ENCODE measurements at places on chromosomes 11 and 22.

DNA sequence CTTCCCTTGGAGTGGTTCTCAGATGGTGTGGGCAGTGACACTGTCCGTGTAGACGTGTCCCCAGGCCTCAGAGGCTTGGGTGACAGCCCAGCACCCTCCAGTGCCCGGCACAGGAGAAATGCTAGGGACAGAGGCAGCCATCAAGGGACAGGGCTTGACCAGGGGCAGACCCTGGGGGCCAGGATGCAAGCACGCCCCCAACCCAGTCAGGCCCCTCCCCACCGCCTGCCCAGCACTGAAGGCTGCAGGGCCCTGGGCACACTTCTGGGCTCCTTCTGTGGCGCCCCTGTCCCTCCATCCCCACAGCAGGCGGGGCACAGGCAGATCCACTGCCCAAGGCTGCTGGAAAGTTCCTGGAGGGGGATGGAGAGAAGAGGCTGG lies 11.1 kb downstream of the IGF2 start:
- no peak for DNase-seq

DNA sequence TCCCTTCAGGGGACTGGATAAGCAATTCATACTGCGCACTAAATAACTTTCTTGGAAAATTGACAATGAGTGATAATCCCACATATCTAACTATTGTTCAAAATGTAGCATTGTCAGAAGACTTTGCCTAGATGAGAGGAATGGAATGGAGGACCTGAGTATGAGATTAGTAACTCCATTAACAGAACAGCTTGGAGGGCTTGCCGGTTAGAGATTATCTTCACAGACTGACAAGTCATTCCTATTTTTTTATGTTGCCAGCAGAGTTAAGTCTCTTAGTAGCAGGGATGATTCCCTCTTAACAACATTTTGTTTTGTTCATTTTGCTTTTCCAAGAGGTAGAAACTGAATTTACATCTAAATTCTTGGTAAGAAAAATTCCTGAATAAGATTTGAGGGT lies 7.1 kb upstream of the BACE1-AS start:
- no peak for DNase-seq

GRCh38 chr11:19088791-19089190 lies 28.2 kb upstream of the ZDHHC13 start:
- DNase-seq = no peak

DNA sequence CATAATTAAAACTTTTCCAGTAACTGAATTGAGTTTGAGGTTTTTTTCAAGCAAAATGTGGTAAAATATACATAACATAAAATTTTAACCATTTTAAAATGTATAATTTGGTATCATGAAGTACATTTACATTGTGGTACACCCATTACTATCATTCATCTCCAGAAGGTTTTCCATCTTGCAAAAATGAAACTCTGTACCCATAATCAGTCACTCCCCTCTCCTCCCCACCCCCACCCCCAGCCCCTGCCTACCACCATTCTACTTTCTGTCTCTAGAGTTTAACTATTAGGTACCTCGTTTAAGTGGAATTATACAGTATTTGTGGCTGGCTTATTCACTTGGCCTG lies 63.7 kb downstream of the MICAL2 start:
- DNase-seq = no peak

DNA sequence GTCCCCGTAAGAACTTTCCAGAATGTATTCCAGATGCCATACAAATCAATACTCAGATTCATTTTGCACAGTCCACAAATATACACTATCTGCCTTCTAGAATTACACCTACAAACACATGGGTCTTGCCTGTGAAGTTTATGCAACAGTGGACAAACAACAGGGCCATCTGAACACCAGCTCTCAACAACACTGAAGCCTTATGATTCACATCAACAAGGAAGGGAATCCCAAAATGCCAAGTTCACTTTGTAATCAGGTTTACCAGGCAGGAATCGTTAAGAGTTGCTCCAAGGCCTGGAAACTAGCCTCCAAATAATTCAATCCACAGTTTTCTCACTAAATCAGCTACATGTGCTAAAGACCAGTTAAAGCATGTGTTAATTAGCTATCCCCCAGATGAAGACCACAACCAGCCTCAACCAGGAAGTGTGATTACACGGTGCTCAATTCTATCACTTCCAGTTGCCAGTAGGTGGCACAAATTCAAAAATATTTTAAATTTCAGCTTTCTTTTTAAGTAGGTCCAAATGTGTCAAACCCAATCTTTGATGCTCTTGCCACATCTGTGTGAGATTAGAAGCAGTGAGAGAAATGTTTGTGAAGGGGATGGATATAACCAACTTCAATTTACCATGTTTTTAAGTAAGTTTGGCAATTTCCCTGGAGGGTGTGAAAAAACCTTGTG lies 139.1 kb upstream of the BDNF start:
- peak; percentile 25 for DNase-seq

DNA sequence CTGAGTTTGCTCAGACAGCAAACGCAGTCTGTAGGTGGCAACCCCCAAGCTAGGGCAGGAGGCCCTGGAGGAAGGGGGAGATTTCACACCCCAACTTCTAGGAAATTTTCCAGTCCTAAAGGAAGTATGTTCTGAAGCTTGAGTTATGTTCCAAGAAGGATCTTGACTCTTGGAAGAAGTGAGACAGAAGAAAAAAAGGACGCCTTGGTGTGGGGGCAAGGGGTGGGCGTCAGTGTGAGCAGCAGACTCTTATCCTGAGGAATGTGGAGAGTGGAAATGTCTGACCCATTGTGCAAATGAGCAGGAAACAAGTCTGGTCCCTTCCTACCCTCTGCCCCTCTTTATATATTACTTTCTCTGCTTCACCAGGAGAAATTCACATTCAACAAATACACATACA lies 368.5 kb upstream of the NARS2 start:
- no peak for DNase-seq

- no peak for DNase-seq
These were observed 31.8 kb upstream of the RAPSN start for GRCh38 chr11:47480762-47481161.

DNA sequence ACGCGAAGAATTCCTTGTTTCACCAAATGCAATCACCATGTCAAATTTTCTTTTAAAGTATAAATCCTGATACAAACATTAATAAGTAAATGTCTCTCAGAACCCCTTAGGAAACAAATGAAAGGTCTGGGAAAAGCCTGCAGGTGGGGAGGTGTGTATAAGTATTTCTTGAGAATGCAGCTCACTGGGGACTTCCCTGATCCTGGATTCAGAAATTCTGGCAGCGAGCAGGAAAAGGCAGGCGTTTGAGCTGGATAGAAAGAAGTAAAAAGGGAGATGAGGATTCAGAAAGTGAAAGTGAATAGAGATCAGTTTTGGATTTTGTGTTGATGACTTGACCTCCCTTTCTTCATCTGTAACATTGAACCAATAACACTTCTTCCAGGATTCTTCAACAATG lies 68.3 kb upstream of the CTSC start:
- no peak for DNase-seq

DNA sequence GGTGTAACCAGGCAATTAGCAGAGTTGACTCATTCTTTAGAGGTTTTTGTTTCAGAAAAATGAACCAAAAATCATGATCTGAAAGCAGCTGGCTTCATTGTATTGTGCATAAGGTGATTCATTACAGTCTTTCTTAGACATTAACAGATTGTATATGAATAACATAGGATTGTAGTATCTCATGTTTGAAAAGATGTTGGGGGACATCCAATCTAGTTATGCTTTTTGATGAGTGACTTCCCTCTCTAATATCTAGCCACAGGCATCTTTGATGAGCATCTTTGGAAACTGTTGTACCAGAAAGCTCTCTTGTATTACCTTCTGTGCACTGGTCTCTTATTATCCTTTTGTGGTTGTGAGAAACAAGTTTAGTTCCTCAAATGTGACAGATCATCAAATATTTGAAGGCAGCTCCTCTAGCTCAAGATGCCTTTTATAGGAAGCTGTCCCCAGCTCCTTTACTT lies 8.3 kb downstream of the GRK3 start:
- DNase-seq = no peak

GRCh38 chr11:66100272-66101065 lies 30.4 kb downstream of the PACS1 start:
- no peak for DNase-seq

DNA sequence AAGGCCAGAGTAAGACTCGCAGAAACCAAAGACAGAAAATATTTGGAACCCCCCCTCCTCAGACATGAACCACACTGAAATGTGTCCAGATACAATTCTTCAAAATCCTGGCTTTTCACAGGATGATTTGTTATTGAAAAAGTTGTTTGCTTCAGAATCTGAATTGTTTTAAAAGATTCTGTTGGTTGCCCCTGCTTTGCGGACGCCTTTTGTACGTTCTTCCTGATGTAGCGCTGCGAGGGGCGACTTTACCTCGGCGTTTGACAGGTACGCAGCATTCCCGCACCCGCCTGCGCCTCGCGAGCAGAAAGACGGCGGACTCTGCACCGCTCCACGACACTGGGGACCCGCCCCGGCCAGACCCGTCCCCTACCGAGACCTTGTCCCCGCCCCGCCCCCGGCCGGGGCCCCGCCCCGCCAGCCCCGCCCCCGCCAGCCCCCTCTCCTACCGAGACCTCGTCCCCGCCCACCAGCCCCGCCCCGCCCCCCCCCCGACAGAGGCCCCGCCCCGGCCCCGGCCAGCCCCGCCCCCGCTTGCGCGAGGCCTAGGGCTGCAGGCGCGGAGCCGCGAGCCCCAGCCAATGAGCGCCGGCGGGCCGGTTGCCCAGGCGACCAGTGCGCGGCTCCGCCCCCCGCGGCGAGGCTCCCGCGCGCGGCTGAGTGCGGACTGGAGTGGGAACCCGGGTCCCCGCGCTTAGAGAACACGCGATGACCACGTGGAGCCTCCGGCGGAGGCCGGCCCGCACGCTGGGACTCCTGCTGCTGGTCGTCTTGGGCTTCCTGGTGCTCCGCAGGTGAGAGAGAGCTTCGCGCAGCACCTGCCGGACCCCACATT lies at the start of gene GLB1L2:
Gene GLB1L2, plus strand, starts transcription at position 635 of the 835 bp plus-strand sequence. Its CDS starts 74 bp downstream, at position 709.
- peak; percentile 71 for DNase-seq

- DNase-seq = no peak
These were observed 3.0 kb upstream of the TIGD3 start for GRCh38 chr11:65351511-65351910.

- no peak for DNase-seq
These were observed 116.0 kb upstream of the DDI1 start for GRCh38 chr11:103920449-103920848.

DNA sequence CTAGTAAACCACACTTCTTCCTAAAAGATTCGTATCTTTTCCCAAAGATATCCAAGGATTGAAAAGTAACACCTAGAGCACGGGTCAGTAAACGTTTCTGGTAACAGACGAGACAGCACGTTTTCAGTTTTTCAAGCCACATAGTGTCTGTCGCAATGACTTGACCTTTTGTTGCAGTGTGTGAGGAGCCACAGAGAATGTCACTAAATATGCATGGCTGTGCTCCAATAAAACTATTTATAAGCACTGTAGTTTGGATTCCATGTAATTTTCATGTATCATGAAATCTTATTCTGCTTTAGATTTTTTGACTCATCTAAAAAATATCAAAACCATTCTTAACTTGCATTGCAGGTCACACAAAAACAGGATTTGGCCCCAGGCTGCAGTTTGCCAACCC lies 18.3 kb upstream of the MICAL3 start:
- DNase-seq = no peak

GRCh38 chr11:91717169-91717568 lies 507.4 kb upstream of the FAT3 start:
- DNase-seq = no peak

GRCh38 chr22:44709881-44710392 lies 7.9 kb downstream of the PRR5 start:
- no peak for DNase-seq

DNA sequence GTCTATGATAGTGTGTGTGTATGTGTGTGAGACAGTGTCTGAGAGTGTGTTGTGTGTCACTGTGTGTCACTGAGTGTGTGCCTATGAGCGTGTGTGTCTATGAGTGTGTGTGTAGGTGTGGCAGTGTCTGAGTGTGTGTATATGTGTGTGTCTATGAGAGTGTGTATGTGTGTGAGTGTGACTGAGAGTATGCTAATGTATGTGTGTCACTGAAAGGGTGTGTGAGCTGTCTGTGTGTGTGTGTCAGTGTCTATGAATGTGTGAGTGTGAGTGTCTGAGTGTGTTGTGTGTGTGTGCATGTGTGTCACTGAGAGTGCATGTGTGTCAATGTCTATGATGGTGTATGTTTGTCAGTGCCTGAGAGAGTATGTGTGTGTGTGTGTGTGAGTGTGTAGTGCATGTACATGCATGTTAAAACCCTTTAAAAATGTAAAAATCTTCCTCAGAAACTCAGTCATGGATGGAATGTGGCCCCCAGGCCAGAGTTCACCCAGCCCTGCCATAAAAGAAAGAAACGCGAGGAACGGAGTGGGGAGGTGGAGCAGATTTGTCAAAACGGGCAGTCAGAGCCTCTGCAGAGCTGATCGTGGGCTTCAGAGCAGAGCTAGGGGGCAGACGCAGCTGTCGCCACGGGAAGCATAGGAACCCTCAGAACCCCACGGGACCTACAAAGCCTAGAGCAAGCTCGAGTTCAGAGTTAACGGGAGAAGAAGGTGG lies 218.8 kb downstream of the CTTN start:
- no peak for DNase-seq

- DNase-seq = no peak
These were observed 13.8 kb downstream of the FADS2 start for GRCh38 chr11:61841636-61842527.

GRCh38 chr11:36367806-36368680 lies 72.0 kb downstream of the PRR5L start:
- DNase-seq = no peak

- peak; percentile 59 for DNase-seq
These were observed 104.5 kb downstream of the CTTN start for GRCh38 chr11:70502677-70503467.

- DNase-seq = no peak
These were observed 70.2 kb downstream of the DDX10 start for GRCh38 chr11:108734956-108735559.

DNA sequence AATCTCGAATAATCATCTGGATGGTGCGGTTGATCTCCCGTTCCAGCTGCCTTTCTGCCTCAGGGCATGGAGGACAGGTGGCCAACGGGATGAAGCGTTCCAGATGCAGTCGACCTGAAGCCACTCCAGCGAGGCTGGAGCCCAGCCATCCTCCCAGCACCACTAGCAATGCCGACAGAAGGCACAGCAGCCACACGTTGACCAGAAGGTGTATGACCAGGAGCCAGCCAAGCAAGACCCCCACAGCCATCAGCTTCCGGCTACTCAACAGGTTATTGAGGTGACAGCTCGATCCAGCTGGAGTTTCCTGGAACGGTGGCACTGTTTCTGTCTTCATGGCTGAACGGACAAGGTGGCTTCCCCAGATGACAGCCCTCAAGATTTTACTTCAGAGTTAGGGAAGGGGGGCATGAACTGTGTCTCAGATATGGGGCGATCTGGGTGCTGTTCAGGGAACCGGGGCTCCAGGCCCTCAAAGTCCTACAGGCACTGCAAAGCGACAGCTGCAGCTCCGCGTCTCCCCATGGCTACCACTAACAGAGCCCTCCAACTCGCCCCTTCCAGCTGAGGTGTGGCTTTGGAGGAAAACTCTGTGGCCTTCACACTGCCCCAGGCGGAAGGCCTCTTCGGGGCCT lies 559 bp downstream of the SNX19 start:
- DNase-seq = no peak

Measured in SW480 (cell line).